ENCODE measurements at places on chromosomes 2 and 18.

DNA sequence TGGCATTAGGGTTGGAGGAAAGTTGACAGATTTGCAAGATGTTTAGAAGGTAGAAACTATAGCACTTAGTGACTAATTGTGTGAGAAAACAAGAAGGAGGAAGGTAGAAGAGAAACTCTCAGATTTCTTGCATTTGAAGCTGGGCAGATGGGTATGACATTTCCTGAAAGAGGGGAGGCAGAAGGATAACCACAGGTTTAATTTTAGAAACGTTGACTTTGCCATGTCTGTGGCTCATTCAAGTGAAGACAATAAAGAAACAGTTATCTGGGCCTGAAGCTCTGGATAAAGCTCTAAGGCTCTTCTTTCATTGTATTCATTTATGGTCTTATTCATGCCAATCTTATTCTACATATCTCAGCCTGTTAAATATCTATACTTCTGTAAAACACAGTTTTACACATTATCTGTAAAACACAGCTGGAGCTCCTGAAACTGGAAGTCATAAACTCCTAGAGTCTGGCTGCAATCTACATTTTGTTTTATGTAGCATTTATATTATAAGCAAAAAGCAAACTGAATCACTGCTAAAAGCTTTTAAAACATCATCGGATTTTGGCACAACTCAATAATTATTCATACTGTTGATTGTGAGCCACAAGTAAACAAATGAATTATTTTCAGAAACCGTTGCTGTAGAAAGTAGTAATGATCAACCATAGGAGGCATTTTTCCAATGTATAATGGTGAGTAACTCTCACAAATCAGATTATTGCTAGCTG, 138.5 kb downstream of the RIT2 start:
- H3K4me1 ChIP-seq: no peaks in the 10 kb centered on the region
- H3K27ac ChIP-seq: no peak overlapping the region
- no peak overlapping the region for H3K4me3 ChIP-seq
- no peak for DNase-seq

DNA sequence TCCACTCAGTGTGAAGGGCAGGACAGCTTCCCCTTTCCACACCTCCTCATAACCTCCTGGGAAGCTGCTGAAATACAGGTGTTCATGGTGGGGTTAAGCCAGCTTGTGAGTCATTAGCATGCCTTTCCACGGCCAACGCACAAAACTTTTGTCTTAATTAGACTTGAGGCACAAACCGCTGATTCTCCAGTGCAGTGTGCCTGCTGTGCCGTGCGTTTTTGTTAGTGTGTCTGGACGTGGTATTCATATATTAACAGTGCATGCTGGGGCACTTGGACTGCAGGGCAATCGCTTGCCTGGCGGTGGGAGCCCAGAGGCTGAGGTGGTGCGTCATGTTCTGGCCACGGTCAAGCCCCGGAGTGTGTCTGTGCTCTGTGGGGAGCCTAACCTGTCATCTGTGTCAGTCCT, 156.2 kb downstream of the SH3RF3 start:
- no peak overlapping the region for H3K4me3 ChIP-seq
- peaks cover 14% of the 10 kb centered on the region for H3K4me1 ChIP-seq
- no peaks in the 10 kb centered on the region for H3K27me3 ChIP-seq
- peak; percentile 82 for DNase-seq
- H3K36me3 ChIP-seq: no peaks in the 10 kb centered on the region
- no peak overlapping the region for H3K27ac ChIP-seq

DNA sequence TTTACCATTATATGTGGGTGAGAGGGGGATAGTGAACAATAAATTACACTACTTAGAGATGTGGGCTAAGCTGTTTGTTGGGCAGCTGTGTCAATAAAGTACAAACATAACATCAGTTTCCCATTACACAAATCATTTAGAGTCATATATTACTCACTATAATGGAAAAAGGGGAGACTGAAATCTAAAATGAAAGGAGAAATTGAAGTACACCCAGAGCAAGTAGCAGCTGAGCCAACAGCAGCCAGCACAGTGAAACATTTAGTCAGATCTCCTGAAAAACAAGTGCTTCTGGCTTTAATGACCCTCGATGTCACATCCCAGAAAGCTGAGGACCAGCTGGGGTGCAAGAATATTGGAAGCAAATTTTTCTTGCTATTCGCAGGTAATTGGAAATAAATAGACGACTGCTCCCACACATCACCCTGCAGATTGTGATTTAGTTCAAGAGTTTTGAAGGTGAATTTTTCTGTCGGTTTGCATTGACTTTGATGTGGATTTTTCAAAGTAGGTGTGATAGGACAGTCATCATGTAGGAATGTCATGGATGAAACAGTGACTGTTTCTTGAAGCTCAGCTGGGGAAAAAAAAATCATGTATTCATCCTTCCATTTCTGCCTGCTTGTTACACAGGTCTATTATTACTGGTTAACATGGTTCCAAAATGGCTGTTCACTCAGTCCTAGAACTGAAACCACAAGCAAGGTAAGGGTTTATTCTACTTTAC, 1607.3 kb upstream of the CELF4 start:
- H3K4me3 ChIP-seq: no peak overlapping the region
- H3K36me3 ChIP-seq: no peaks in the 10 kb centered on the region
- no peaks in the 10 kb centered on the region for H3K4me1 ChIP-seq
- peak; percentile 9 for DNase-seq

GRCh38 chr2:95300450-95300849, 3.3 kb downstream of the KCNIP3 start:
- no peaks in the 10 kb centered on the region for H3K27me3 ChIP-seq
- H3K36me3 ChIP-seq: no peaks in the 10 kb centered on the region
- no peak for DNase-seq
- H3K4me1 ChIP-seq: no peaks in the 10 kb centered on the region
- no peak overlapping the region for H3K4me3 ChIP-seq

DNA sequence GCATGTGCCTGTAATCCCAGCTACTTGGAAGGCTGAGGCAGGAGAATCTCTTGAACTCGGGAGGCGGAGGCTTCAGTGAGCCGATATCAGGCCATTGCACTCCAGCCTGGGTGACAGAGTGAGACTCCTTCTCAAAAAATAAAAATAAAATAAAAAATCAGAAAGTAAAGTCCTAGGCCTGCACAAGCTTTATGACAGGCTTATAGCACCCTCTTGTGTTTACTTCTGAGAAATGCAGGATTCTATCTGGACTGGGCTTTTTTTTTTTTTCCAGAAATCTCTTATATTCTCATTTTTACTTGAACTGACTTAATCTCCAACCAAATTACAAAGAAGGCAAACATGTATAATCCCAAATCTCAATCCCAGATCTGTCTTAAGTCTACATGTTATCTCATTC, 26.1 kb upstream of the REG3G start:
- H3K36me3 ChIP-seq: no peaks in the 10 kb centered on the region
- no peaks in the 10 kb centered on the region for H3K27me3 ChIP-seq
- H3K4me1 ChIP-seq: no peaks in the 10 kb centered on the region
- no peak overlapping the region for H3K27ac ChIP-seq
- H3K4me3 ChIP-seq: no peak overlapping the region
- DNase-seq: no peak

DNA sequence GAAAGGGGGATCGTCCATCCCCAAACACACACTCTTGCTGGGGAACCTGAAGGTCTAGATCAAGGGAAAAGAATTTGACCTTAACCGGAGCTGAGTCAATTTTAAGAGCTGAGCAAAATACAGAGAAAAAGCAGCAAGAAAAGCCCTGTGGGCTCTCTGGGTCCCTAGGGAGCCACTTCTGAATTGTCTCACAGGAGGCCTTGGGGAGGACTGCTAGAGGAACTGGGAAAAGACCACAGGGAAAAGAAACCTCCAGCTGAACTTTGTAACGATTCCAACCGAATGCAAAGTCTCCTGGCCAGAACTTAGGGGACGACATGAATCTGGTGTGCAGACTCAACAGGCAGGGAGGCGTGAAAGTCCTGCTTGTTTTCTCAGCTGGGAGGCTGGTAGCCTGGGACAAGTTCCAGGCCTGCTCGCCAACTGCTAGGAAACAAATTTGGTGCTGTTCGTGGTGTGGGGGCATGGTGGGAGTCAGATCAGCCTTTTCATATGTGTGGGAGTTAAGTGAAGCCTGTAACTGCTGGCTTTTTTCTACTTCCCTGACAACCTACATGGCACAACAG, 644.6 kb upstream of the CNTNAP5 start:
- H3K27me3 ChIP-seq: no peaks in the 10 kb centered on the region
- H3K4me3 ChIP-seq: no peak overlapping the region
- H3K36me3 ChIP-seq: no peaks in the 10 kb centered on the region

- no peaks in the 10 kb centered on the region for H3K4me1 ChIP-seq
- no peak overlapping the region for H3K4me3 ChIP-seq
- no peak overlapping the region for H3K27ac ChIP-seq
- H3K36me3 ChIP-seq: peaks cover 6% of the 10 kb centered on the region
Observed at GRCh38 chr2:96824079-96824870, 8.2 kb downstream of the CNNM3 start.

- DNase-seq: peak; percentile 26
- H3K27ac ChIP-seq: no peak overlapping the region
- no peaks in the 10 kb centered on the region for H3K4me1 ChIP-seq
- no peaks in the 10 kb centered on the region for H3K36me3 ChIP-seq
- H3K27me3 ChIP-seq: no peaks in the 10 kb centered on the region
Observed at GRCh38 chr2:180507028-180507427, 473.4 kb upstream of the UBE2E3 start.

DNA sequence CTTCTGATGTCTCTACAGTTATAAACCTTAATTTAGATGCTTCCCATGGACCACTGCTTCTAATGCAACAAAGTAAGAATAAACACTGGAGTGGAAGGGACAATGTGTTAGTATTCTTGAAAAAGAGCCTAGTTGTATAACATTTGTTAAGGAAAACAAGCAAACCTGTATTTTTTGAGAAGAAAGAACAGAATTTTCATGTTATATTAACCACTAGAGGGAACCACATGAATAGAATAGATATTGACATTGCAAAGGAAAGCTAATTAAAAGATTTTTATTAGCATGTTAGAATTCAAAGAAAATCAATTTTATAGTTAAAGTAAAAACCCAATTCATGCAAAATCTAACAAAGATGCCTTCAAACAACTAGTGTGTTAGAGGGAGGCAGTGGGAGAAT, 151.2 kb upstream of the BARD1 start:
- no peak overlapping the region for H3K27ac ChIP-seq
- H3K4me1 ChIP-seq: no peaks in the 10 kb centered on the region
- H3K36me3 ChIP-seq: no peaks in the 10 kb centered on the region
- no peaks in the 10 kb centered on the region for H3K27me3 ChIP-seq

DNA sequence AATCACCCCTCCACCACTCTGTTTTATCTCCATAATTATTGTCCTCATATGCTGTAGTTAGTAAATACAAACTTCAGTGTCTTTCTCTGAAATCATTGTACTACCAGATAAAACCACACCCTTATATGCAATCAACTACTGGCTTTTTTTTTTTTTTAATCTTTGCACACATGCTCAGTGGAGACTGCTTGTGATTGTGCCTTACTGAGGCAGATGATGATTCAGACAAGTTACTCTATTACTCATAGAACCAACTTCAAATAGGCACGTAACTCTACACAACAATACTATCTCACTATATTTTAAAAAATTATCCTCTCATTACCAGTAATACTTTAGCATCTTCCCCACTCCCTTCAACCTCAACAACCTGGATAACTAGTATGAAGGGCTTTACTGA, 1278.4 kb upstream of the PIK3C3 start:
- H3K4me3 ChIP-seq: no peak overlapping the region
- H3K4me1 ChIP-seq: no peaks in the 10 kb centered on the region
- no peak overlapping the region for H3K27ac ChIP-seq
- DNase-seq: peak; percentile 36
- no peaks in the 10 kb centered on the region for H3K36me3 ChIP-seq
- H3K27me3 ChIP-seq: no peaks in the 10 kb centered on the region

DNA sequence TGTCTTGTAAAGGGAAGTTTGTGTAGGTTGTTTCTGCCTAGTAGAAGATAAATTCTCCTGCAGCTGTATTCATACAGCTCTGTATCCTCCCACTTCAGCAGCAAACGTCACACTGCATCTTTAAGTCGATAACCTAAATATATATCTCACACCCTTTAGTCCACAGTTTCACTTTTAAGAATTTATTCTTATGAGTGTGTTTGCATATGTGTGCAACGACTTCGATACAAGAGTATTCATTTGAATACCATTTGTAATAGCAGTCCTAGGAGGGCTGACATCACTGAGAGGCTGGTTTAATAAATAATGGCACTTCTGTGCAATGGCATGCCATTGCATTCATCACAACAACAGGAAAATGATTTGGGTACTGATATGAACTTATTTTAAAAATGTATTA, 63.8 kb upstream of the MSH6 start:
- H3K36me3 ChIP-seq: no peaks in the 10 kb centered on the region
- no peaks in the 10 kb centered on the region for H3K27me3 ChIP-seq
- no peaks in the 10 kb centered on the region for H3K4me1 ChIP-seq
- DNase-seq: no peak
- no peak overlapping the region for H3K27ac ChIP-seq

DNA sequence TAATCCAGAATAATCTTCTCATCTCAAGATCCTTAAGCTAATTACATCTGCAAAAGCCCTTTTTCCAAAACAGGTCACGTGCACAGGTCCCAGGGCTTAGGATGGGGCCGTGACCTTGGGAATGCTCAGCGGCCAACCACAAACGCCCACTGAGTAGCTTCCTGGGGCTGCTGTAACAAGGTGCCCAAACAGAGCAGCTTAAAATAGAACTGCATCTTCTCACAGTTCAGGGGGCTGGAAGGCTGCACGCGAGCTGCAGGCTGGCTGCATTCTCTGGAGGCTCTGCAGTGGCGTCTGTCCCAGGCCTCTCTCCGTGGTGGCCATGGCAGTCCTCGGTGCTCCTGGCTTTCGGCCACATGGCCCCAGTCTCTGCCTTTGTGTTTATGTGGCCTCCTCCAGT, 31.9 kb downstream of the ADI1 start:
- H3K27me3 ChIP-seq: no peaks in the 10 kb centered on the region
- no peaks in the 10 kb centered on the region for H3K4me1 ChIP-seq
- no peaks in the 10 kb centered on the region for H3K36me3 ChIP-seq
- no peak for DNase-seq
- no peak overlapping the region for H3K4me3 ChIP-seq
- no peak overlapping the region for H3K27ac ChIP-seq

DNA sequence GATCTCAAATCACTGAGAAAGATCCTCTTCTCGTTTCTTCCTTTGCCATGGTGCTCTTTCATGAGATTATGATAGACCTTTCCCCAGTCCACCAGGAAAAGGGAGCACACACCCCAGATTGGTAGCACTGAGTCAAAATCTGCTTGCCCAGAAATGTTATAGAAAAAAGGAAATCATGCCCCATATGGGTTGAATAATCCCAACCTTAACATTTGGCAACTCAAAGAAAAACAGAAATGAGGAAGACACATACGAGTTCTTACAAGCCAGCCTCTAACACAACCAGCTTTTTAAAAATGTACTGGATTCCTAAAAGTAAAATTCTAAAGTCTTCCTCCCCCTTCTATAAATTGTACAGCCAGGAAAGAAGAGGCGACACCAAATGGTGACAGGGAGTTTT, 103.0 kb downstream of the ANKRD44 start:
- no peak overlapping the region for H3K4me3 ChIP-seq
- H3K27me3 ChIP-seq: no peaks in the 10 kb centered on the region
- no peak overlapping the region for H3K27ac ChIP-seq
- no peak for DNase-seq
- H3K4me1 ChIP-seq: no peaks in the 10 kb centered on the region

Measured in fibroblast of lung (primary cell).